CD4-positive, CD25-positive, alpha-beta regulatory T cell (primary cell): ENCODE measurements at places on chromosomes 7 and 10. TPM values are rescaled to one million over a fixed set of nuclear protein-coding genes. Genes with fewer than 3 reads are reported as not detected.

DNA sequence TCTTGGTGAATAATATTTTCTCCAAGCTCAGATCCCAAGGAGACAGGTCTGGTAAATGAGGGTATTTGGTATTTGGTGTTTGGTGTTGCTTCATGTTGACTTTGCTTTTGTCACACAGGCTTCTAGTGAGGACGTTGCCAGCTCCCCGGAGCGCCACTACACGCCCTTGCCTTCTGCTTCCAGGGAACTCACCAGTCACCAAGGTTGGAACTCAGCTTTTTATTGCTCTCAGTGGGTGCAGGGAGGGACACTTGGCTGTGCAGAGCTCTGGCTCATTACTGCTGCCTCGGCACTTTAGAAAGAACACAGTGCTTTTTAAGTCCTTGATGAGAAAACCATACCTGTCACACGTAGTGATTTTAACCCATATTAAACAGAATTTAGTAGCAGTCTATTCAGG, 892.9 kb downstream of the LRMDA start:
- no peak for DNase-seq

DNA sequence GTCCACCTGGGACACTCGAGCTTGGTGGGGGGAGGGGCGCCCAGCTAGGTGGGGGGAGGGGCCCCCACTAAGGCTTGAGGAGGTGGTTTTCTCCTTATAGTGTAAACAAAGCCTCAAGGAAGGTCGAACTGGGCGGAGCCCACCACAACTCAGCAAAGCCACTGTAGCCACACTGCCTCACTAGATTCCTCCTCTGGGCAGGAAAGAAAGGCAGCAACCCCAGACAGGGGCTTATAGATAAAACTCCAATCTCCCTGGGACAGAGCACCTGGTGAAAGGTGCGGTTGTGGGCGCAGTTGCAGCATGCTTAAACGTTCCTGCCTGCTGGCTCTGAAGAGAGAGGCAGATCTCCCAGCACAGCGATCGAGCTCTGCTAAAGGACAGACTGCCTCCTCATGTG, 133.1 kb downstream of the SNX13 start:
- DNase-seq, result no peak

DNA sequence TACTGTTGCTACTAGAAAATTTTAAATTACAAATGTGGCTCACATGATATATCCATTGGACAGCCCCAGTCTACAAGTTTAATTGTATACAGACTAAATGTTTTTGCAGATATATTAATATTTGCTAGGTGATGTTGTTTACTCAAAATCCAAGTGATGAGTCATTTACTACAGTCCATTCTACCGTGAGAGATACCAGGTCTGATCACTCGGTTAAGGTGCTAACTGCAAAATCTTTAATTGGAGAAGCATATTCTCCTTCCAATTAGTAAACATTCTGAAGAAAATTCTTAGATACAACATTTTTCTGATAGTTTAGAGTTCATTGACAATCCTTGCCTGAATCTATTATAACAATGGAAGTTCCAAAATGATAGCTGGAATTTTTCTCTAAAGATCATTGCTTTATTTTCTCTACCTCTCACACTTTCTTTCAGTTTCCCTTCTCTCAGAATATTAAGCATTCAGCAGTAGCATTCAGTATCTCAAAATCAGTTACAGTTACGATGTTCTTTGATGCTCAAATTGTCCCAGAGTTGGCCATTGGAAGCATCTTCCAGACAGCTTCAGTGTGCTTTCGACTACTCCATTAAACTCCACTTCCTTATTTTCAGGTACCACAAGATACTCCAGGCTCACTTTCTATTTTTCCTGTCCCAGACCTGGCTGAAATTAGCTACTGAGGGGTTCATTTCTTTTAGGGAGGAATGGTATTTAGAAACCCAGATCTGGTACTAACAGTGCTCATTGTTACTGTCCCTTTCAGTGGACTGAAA, 2.3 kb downstream of the ABCB1 start:
- no peak for DNase-seq

DNA sequence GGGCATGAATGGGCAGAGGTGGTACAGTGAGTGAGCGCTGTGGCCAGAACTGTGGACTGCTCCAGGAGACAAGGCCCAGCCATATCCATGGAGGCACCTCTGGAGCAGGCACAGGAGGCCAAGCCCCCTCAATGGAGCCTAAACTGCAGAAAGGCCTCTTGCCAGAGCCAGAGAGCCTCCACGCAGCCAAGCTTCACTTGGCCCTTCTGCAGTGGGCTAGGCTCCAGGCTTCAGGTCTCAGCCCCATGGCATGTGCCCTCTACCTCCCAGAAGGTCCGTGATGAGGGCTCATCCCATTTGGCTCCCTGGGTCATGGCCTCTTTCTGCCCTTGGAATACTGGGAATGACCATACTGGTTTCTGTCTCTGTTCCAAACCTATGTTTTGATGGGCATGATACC, 8.9 kb downstream of the PDE1C start:
- DNase-seq, result no peak

DNA sequence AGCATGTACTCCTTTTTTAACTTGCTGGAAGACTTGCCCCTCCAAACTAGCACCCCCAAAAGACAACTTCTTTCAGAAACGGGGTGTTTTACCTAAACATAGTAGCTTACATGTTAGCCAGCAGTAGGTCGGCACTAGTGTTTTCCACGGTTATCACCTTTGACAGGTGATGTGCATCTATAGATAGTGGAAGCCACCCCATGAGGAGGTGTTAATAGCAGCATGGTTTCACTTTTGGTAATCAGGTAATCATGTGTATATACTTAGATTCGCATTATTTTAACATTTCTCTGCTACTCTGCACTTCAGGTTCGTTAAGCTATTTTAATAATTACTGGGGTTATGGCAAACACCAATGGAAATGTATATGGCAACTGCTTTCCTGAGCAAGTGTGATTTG, 17.6 kb downstream of the SRI start:
- no peak for DNase-seq

DNA sequence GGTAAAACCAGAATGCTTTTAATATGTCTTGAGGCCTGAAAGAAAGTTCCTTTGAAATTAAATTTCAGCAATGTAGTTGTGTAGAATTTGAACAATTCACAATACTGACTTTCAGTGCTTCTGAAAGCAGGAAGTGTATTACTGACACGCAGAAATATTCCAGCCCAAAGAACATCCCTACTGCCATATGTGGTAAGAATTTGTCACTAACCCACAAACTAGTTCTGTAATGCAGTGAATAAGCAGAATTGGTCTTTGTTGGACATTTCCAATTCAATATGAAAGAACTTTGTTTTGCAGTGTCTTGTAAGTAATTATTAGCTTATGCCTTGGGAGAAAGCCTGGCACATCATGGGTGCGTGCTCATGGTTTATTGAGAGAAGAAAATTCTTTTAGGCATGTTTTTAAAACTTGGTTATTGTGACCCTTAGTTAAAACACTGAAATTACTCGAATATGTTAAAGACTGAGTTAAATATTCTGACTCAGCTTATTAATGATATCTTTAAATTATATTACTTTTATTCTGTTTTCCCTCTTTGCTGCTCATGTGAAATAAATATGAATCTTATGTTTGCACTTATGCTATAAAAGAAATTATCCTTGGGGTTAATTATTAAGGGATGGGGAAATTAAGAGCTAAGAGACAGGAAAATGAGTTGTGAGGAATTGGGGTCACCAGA, 33.4 kb downstream of the PTPN12 start:
- no peak for DNase-seq

DNA sequence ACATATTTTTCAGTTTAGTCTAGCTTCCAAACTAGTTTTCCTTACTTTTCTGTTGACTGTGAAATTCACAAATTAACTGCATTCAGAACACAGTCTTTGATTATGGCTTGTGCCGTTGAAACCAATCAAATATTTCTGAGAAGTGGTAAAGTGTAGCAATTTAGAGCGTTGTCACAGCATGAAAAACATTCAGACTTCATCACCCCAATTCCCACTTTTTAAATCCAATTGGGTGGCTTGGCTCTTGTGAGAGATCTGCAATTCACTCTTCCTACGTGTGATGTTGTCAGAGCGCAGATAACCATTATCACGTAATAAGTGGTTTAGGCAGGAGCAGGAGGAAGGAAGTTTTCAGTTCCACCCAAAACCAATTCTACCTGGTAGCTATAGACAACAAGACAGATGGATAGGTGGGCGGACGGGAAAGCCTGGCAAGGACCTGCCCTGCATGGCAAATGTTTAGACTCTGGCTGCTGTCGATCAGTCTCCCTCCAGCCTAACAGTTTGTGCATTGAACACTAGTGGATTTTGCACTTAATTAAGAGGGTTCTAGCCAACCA, 8.9 kb downstream of the COBL start:
- no peak for DNase-seq

GRCh38 chr10:35480142-35480541, 125.0 kb upstream of the GJD4 start:
- DNase-seq, result no peak

GRCh38 chr10:66941491-66941890, 15.7 kb downstream of the LRRTM3 start:
- DNase-seq, result no peak

GRCh38 chr10:31362023-31362641, 43.1 kb downstream of the ZEB1 start:
- DNase-seq, result no peak

GRCh38 chr10:110978204-110978603, 58.8 kb downstream of the SHOC2 start:
- no peak for DNase-seq

GRCh38 chr7:26723129-26723528, 141.3 kb downstream of the SKAP2 start:
- DNase-seq, result no peak

The ZNF722 gene
- not detected for total RNA-seq

The FFAR4 gene
- total RNA-seq, result not detected

The GNGT1 gene
- total RNA-seq, result not detected

The NPSR1 gene
- total RNA-seq, result not detected
